DMS79 treated with DMSO at 0.1 percent for 48 hours (cell line): ENCODE measurements at places on chromosomes 5 and 9.

DNA sequence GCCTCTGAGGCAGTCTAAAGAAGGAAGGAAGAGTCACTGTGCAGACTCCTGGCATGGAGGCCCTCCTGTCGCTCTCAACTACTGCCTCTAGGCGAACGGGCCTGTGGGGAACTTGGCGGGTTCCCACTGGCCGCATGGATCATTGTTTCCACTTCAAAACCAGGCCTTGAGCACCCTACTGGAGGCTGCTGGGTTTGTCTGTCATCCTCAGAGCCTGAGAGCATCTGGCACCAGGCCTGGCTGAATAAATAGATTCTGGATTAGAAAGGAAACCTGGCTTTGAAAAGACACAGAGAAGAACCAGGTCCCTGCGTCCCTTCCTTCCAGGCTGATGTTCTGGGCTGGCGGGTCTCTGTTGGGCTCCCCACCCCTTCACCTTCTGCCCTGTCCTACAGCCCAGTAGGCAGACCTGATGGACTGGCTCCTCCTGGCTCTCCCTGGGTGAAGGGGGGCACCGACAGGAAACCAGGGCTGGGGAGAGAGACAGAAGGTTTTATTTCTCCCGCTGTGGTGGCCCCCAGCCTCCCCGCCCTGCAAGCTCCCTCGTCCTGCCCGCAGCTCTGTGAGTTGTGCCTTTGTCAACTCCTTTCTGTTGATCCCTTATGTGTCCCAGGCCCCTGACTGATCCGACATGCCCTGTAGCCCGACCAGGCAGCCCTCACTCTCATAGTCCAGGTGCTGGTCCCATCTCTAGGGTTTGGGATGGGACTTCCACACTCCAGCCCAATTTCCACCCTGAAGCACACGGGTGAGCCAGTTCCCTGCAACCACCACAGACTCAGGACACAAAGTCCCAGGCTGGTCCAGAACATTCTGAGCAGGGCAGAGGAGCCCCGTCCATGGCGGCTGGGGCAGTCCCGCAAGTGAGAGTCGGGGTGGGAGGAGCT lies 50.1 kb downstream of the ADAMTS2 start:
- DNase-seq = peak; percentile 45

GRCh38 chr5:5018578-5018970 lies 121.6 kb upstream of the ADAMTS16 start:
- no peak for DNase-seq

DNA sequence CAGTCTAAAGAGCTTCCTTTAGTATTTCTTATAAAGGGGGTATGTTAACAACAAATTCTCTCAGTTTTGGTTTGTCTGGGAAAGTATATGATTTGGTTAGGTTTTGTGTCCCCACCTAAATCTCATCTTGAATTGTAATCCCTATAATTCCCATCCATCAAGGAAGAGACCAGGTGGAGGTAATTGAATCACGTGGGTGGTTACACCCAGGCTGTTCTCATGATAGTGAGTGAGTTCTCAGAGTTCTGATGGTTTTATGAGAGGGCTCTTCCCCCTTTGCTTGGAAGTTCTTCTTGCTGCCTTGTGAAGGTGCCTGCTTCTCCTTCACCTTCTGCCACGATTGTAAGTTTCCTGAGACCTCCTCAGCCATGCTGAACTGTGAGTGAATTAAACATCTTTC lies 109.1 kb downstream of the MACIR start:
- DNase-seq = no peak

DNA sequence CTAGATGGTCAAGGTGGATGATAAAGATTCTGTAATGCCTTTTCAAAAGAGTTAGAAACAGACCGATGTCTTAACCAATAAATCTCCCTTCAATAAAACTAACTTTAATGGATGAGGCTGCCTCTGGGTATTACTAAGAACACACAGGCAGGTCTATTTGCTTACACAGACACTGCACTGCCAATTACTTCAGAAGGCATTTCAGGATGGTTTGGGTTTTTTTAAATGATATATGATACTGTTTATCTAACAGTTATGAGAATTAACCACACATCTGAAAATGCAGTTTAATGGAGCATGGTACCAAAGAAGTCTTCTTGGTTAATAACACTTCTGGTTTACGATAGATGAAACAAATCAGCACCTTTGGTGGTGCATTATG lies 367.9 kb upstream of the GRAMD2B start:
- DNase-seq = no peak

DNA sequence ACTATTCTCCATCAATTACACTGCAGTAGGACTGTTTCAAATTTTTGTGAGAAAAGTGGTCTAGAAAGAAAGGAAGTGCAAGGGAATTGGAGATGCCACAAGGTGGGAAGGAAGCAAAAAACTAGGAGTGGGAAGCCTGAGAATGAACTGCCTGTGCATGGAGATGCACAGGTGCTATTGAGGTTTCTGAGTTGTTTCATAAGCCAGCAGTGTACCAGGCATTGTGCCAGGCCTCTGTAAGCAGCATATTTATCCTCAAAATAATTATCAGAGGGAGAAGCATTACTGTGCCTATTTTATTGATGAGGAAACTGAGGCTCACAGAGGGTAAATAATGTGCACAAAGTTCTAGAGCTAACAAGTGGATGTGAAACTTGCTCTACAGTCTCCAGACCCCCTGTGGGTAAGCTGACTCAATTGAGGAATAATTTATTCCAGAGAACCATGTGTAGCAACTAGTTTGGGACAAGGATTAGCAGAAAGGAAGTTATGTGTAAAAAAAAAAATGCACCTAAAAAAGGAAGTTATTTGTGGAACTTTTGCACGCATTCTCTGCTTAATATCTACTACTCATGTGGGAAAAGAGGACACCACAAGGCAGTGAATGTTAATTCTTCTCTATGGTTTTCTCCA lies 96.7 kb downstream of the SNCAIP start:
- no peak for DNase-seq

GRCh38 chr5:68711293-68712200 lies 382.3 kb upstream of the SLC30A5 start:
- DNase-seq = no peak

- peak; percentile 38 for DNase-seq
Observed at GRCh38 chr5:124461941-124462340, 284.5 kb downstream of the ZNF608 start.

GRCh38 chr9:107894572-107895261 lies 405.1 kb upstream of the KLF4 start:
- no peak for DNase-seq

GRCh38 chr9:136153381-136154065 lies 34.8 kb upstream of the TMEM250 start:
- no peak for DNase-seq

GRCh38 chr9:113690055-113690740 lies 185.9 kb upstream of the ZNF618 start:
- no peak for DNase-seq

DNA sequence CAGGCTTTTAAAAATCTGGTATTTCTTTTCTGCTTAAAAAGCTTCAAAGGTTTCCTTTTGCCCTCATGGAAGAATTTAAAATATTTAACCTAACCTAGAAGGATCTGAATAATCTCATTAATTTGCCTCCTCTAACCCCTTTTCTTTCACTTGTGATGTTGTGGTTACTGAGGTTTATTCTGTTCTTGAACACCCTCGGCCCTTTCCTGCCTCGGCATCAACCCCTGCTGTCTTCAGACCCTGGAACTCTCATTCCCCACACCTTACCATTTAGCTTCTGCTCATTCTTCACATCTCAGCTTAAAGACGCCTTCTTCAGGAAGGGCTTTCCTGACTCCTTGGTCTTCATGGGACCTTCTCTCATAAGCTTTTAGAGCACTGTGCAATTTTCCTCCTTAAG lies 131.4 kb upstream of the MAN2A1 start:
- DNase-seq = no peak

DNA sequence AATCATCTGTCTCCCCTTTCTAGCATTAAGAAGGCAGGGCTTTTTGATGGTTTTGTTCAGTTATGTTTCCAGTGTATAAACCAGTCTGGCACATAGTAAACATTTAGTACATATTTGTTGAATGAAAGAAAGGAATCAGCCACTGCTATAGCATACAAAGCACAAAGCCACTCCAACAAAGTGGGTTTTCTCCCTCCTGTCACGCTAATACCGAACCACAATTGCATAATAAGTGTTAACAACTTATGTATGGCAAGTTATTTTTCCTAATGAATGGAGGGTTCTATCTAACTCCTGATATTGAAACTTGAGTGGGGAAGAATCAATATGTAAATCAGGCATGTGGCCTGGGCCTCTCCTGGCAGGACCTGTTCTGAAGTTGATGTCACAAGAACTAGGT lies 53.9 kb downstream of the PRUNE2 start:
- DNase-seq = no peak

- no peak for DNase-seq
Observed at GRCh38 chr5:158709279-158709678, 390.4 kb downstream of the EBF1 start.

- no peak for DNase-seq
Observed at GRCh38 chr5:140005145-140005591, 37.9 kb downstream of the NRG2 start.

GRCh38 chr9:119365291-119366027 lies 3.8 kb downstream of the BRINP1 start:
- DNase-seq = no peak
